ENCODE measurements at places on chromosomes 3 and 15.

- no peak for DNase-seq
These were observed 1.6 kb upstream of the PROK2 start for GRCh38 chr3:71786551-71786950.

DNA sequence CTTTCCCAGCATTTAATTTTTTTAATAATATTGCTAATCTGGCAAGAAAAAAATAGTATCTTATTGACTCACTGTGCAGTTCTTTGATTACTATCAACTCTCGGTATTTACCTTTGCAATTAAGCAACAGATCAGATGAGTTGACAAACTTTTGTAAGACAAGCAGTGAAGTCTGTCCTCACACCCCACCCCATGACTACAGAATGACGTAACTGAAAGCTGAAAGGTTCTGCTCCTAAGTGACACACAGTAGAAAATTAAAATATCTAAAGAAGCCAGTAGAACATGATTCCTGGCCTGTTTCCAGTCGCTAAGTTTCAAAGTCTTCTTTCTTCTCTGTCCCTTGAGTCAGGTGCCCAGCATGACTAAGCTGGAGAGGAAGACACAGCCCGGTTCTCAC is 135.5 kb downstream of the STT3B start:
- no peak for DNase-seq

GRCh38 chr15:96360581-96361308 is 30.2 kb downstream of the NR2F2 start:
- DNase-seq: no peak

DNA sequence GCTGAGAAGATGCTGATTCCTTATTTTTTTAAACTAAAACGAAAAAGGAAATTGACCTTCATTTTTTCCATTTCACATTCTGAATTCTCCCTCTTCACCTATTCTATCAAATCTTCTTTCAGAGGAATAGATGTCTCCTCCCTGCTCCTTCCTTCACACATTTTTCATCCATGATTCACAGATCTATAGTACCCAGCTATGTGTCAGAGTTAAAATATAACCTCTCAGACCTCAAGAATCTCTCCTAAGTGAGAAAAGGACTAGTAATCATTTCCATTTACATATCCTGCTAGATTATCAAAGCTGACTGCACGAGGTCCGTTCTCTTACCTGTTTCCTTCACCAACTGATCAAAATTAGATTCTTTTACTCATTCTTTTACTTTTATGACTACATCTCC is 1297.6 kb upstream of the ALCAM start:
- DNase-seq: no peak

DNA sequence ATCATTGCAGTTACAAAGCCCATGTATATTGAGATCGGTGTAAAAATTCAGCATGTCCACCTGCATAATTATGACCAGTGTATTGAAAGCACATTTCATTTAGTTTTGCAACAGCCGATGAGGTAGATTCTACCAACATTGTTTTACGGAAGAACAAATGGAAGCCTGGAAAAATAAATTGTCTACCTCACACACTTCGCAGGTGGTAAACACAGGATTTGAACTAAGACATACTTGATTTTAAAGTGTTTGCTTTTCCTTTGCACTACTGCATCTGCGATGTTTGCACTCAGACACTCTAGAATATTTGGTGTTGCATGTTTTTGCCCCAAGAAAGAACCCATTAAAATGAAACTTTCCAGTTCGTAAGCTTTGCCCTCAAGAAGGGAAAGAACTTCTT is 148.4 kb downstream of the PGPEP1L start:
- no peak for DNase-seq

DNA sequence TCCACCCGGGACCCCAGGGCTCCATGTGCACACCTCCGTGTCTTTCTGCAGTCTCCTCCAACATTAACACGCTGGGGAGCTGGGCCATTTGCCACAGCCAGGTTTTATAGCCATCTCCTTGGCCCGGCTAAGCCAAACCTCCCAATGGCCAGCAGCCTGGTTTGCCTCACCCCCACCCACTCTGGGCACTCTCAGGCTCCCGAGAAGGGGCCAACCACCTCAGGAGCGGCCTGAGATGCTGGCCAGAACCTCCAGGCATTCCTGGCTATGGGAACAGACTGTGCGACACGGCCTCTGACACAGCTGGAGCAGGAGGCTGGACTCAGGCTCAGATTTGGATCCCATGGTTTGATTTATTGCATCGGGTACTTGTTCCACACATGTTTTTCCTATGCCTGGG is 289.7 kb downstream of the RPLP1 start:
- no peak for DNase-seq

DNA sequence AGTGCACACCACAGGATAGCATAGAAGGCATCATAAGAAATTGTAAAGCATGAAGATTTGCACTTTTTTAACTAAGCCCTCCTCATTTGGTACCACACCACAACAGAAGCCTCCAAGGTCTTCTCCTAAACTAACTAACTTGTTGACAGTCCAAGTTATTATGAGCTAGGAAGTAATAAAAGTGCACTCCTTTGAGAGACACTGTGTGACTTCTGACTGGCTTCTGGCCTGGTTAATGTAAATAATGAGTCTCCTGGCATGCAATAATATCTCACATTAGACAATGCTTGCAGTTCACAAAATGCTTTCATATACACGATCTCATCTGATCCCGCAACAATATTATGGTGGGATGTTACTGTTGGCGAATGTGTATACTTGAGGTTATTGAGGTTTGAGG is 103.9 kb upstream of the SLC24A5 start:
- DNase-seq: no peak

GRCh38 chr3:127744253-127744815 is 71.6 kb downstream of the ABTB1 start:
- DNase-seq: no peak

GRCh38 chr15:70586241-70586640 is 177.1 kb downstream of the UACA start:
- no peak for DNase-seq

DNA sequence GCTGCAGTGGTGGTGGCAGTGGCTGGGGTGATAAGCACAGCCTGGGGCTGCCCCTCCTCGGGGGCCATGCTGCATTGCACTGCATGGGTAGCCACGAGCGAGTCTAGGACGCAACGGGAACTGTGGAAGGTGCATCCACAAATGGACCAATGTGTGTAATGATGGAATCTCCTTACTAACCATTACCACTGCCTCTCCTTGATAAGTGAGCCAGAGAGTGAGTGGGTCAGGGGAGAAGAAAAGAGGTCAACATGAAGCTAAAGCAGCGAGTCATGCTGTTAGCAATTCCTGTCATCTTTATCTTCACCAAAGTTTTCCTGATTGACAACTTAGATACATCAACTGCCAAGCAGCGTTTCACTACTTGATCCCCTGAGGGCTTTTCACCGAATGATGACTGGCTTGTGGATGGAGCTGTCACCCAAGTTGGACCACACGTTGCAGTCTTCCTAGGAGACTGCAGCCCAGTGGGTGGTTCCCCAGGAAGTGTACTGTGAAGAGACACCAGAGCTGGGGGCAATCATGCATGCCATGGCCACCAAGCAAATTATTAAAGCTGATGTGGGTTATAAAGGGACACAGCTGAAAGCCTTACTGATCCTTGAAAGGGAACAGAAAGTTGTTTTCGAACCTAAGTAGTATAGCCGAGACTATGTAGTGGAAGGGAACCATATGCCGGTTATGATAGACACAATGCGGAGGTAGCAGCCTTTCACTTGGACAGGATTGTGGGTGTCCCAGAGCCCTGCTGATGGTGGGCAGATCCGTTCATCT is 20.6 kb downstream of the SAMD7 start:
- no peak for DNase-seq

- no peak for DNase-seq
These were observed 258.8 kb upstream of the NR2E3 start for GRCh38 chr15:71551566-71551965.

- DNase-seq: no peak
These were observed 149.9 kb downstream of the FOXP1 start for GRCh38 chr3:71433631-71434030.

- DNase-seq: no peak
These were observed 17.2 kb downstream of the NXPE3 start for GRCh38 chr3:101796077-101796680.

DNA sequence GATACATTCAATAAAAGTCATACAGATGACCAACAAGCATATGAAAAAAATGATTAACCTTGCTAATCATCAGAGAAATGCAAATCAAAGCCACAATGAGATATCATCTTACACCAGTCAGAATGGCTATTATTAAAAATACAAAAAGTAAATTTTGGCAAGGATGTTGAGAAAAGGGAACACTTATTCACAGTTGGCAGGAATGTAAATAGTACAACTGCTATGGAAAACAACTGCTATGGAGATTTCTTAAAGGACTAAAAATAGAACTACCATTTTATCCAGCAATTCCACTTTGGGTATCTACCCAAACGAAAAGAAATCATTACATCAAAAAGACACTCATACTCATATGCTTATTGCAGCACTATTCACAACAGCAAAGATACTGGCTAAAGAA is 1121.8 kb downstream of the TBL1XR1 start:
- no peak for DNase-seq

DNA sequence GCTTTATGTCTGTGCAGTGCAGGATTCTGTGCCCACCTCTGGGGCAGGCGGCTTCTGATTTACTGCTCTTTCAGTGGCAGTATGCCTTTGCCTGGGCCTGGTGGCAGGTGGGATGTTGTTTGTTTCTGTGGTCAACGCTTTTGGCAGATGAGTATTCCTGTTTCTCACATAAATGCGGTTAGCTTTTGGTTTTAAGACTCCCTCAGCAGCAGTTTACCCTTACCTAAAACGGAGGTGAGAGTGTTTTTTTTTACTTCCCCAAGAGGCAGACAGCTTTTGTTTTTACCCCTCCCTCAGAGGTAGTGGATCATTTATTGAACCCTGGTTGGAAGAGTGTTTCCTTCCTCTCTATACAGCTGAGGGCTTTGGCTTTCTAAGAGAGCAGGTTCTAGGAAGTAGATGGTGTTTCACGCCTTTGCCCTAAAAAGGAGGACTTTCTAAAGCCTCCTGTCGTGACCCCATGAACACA is 134.1 kb upstream of the PLSCR5 start:
- no peak for DNase-seq

- DNase-seq: no peak
These were observed 86.6 kb downstream of the EDEM1 start for GRCh38 chr3:5274091-5274490.

- DNase-seq: no peak
These were observed 421.4 kb downstream of the MECOM start for GRCh38 chr3:169241991-169242707.

GRCh38 chr15:84721371-84721770 is 5.4 kb upstream of the SEC11A start:
- no peak for DNase-seq

DNA sequence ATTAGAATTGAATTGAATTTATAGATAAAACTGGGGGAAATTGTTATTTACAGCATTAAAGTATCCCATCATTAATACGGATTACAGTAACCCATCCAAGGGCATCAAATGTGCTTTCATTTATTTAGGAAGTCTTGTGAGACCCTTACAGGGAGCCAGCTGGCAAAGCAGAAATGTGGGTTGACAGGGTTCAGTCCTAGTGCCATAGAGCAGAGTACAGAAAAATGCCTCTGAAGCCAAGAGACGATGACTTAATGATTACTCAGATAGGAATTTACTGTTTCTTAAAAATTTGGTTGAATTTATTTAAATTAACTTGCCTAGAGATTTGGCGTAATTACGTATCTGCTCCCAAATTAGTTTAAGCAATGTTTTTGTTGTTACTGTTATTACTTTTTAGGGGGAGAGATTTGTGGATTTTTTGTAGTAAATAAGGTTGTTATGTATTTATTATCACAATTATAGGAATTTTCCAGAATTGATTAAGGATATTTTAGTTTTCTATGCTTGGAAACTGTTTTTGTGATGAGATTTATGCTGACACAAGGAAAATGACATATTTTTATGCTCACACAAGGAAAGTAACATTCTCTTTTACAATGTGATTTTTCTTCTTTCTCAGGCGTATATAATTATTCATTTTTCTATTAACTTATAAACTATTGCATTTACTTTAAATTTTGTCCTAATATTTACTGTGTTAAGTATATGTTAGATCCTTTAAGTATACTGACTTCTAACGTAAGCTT is 152.0 kb downstream of the EPHA6 start:
- DNase-seq: no peak

DNA sequence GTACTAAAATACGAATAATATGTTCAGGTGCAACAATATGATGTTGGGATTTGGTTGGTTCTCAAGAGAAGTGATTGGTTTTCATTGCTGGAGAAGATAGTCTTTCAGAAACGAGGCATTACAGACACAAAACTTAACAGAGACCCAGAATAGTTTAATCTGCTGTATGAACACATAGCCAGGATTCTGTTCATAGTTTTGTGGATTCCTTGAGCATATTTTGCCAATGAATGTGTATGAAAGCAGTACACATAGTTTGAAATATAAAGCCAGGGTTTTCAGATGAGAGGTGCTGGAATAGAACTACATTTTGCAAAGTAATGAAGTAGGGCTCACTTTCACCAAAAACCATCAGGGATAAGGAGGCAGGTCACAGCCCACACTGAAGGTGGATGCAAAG is 5.7 kb upstream of the MCTP2 start:
- no peak for DNase-seq

GRCh38 chr15:72781631-72782030 is 1.9 kb downstream of the ADPGK start:
- no peak for DNase-seq

DNA sequence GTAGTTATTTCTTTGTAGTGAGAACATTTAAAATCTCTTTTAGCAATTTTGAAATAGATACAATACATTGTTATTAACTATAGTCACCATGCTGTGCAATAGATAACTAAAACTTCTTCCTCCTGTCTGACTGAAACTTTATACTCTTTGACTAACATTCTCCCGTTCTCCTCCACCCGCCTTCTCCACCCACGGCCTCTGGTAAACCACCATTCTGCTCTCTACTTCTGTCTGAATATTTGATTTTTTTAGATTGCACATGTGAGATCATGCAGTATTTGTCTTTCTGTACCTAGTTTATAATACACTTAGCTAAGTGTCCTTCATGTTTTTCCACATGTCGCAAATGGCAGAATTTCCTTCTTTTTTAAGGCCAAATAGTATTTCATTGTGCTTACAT is 72.8 kb upstream of the RBM5 start:
- DNase-seq: no peak

All from activated CD4-positive, CD25-positive, alpha-beta regulatory T cell treated with anti-CD3 and anti-CD28 coated beads, Interleukin-2, amount 50 U/mL, for 72 hours (primary cell).